ENCODE measurements at places on chromosomes 12 and 14.

DNA sequence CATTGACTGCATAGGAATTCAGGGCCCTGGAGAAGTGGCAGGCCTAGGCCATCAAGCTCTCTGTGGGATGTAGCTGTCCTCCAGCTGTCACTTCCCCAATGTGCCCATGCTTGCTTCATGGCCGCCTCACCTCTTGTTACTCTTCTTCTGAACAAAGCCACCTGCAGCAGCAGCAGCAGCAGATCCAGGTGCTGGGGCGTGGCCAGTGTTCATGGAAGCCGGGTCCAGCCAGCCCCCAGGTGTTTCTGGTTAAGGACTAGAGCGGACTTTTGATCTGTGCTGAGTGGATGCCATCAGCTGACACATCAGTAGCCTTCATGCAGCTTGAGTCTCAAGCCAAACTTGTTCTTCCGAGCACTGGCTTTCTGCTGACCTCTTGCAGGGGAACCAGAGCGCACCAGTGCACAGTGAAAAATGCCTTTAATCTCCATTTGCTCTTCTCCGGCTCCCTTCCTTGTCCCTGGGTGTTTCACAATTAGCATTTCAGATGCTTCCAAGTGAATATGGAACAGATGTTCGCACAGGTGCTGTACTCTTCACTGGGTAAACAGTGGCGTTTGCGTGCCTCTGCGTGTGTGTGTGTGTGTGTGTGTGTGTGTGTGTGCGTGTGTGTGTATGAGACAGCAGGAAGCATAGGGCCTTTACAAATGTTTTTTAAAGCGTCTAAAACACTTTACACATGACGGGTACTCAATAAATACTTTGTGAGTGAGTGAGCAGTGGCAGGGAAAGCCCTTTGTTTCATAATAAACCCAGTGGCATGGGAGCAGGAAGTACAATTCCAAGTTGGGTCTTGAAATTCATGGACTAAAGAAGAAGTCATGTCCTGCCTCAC, 20.1 kb downstream of the TPCN1 start:
- no peak for DNase-seq

DNA sequence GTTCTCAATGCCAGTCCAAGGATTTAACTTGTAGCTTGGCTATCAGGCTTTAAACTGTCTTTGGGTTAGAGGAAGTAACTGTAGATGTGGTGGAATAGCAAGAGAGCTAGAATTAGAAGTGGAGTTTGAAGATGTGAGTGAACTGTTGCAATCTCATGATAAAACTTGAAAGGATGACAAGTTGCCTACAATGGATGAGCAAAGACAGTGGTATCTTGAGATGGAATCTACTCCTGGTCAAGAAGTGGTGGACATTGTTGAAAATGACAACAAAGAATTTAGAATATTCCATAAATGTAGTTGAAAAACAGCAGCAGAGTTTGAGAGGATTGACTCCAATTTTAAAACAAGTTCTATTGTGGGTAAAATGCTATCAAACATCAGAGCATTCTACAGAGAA, 199.0 kb downstream of the DUSP6 start:
- no peak for DNase-seq

DNA sequence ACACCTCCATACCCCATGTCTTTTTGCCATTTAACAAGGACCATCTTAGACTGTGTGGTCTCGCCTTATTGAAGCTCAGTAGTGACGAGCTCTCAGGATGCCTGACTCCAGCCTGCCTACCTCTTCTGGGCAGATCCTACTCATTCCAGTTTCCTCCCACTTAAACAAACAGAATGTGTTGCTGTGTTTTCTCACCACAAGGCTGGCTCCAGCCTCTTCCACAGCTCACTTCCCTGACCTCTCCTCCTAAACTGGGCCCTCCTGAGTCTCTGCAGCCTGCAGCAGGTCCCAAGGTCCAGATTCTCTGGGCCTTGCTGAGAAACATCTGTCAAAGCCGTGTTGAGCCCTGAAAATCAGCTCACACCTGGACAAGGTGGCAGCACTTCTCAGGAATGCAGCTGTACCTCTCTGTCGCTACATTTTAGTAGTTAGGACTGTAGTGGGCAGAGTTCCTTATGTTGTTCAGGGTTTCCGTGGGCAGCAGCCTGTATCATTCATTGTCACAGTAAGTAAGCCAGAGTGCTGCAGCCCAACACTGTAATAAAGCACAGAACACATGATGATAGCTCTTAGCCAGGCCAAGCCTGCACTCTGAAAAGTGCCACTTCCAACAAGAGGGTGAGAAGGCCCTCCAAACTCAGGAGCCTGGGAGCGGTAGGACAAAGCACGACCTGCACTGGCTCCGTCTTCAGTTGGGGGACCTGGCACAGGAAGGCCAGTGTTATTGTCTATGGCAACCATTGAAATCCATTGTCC, 68.5 kb downstream of the NKX2-1 start:
- DNase-seq = no peak

GRCh38 chr14:78184157-78184556, 14.0 kb downstream of the NRXN3 start:
- no peak for DNase-seq

DNA sequence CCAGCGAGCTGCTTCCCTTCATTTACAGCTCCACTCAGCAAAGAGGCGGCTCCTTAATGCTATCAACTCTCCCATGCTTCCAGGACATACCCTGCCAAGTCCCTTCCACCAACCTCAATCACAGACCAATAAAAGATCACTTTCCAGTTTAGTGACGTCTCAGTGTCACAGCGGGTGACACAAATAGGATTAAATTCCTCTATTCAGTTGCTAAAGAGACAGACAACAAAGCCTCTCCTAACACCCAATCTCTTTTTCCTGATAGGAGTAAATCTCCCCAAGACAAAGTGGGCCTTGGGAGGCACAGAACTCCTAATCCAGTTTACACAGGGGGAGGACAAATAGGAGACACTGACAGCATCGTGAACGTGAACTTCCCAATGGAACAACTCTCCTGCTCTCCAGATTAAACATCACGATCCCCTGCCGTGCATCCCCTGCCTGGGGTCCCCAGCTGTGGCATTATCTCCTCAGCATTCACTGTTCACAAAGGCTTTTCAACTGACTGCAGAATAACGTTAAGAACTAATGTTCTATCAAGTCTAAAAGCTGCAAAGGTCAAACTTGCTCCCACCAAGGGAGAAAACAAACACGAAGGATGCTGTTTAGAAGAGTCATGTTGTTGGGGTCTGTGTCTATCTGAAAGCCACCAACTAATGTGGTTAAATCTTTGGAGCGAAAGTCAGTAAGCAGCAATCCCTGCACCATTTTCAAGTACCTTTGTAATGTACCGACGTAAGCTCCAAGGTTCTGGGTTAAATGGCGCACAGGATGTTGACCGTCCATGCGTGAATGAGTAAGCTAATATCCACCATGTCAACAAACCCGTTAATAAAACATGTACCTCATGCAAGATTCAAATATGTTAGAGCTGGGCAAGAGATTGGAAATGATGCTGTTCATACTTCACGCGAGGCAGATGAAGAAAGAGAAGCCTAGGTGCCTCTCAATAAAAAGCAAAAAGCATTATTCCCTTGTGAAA, 31.5 kb downstream of the TMEM132D start:
- DNase-seq = no peak

- peak; percentile 32 for DNase-seq
Observed at GRCh38 chr14:100526632-100527031, 60.6 kb downstream of the BEGAIN start.

- no peak for DNase-seq
Observed at GRCh38 chr14:64937171-64937820, 5.2 kb downstream of the GPX2 start.

GRCh38 chr14:23650506-23650905, 14.3 kb downstream of the DHRS2 start:
- no peak for DNase-seq

DNA sequence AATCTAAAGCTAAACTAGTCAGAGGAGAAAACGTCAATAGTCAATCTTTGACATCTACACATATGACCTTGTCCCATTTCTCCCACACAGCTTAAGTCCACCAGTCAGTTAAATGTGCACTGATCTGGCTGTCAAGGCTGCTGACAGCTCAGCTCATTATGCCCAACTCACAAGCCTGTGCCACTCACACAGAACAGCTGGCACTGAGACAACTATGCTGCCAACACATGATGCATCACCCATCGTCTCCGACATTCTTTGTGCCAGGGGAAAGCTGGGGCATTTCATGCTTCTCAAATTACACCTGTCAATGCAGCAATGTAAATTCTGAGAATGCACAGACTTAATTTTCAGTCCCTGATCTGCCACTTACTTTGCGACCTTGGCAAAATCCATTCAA, 25.3 kb downstream of the GNS start:
- no peak for DNase-seq

GRCh38 chr12:124545508-124546418, 21.6 kb downstream of the NCOR2 start:
- DNase-seq = no peak

DNA sequence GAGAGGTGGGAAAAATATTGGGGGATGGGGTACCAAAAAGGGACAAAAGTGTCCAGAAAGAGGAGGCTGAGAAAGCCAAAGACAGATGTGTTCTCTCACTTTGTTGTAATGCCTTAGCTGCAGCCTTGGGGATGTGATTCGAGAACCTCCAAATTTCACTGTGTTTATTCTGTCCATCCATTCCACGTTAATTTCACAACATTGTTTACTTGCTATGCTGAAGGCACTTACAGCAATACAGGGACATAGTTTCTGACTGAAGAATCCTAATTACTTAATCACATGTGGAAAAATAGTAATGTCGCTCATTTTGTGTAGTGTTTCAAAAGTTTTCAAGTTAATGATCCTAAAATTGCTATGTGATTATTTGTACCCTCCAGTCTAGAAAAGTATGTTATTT, 146.2 kb upstream of the SLC38A2 start:
- DNase-seq = no peak

DNA sequence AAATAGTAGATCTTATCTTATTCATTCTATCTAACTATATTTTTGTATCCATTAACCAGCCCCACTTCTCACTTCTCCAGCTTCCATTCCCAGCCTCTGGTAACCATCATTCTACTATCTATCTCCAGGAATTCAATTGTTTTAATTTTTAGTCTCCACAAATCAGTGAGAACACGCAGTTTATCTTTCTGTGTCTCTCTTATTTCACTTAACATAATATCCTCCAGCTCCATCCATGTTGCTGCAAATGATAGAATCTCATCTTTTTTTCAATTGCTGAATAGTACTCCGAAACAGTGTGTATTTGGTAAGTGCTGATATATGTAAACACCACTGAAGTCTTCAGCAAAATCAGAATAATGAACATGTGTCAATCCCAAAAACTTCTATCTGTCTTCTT, 587.2 kb upstream of the ATP2B1 start:
- no peak for DNase-seq

DNA sequence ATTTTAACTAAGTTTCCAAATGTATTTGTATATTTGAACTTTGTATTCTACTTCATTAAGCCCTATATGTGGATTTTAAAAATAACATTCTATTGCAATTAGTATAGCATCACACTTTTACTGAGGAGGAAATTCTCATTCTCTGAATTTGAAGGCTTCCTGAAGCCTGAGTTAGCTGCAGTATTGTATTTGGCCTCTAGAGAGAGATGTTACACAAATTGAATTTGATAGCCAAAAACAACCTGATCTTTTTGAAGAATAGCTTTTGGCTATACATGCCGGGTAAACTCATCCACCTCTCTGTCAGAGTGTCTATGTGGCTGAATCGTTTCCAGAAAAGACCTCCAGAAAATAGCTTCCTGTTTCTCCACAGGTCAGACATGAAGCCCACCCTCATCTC, 316.5 kb upstream of the OR4E1 start:
- no peak for DNase-seq

DNA sequence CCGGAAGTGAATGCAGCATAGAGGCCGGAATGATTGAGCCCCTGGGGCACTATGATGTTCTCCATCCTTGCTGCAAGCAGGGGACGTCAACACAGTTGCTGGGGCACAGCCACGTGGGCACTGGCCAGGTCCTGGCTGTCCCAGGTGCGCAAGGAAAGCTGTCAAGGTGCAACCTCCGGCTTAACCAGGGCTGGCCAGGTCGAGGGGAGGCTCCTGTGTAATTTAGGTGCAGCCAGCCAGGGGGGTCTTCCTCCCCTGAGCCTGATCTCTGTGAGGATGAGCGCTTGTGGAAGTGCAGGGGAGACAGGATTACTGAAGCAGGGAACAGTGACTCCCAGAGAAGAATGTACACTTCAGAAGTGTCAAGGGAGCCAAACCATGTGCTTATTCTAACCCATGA, 852.8 kb upstream of the TMEM132C start:
- DNase-seq = no peak

- DNase-seq = no peak
Observed at GRCh38 chr12:7934091-7934888, 1.7 kb downstream of the SLC2A3 start.

- no peak for DNase-seq
Observed at GRCh38 chr14:79986251-79986650, 225.1 kb downstream of the DIO2 start.

GRCh38 chr12:26188127-26188526, 7.2 kb upstream of the SSPN start:
- no peak for DNase-seq

DNA sequence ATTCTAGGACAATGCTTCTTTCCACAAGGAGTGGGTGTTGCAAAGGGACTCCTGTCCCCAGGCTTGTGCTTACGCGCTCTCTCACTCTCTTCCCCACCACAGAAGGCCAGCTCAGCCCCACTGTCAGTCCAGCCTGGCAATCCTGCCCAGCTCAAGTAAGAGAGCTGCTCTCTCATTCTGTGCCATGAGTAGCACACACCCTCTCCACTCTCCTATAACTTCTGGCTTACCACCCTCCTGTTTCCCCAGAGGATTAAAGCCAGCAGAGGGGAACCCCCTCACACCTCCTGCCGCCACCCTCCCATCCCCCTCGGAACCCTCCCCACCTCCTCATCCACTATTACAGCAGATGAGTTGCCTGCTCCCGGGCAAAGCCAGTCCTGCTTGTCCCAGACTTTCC, 17.1 kb downstream of the NCKAP5L start:
- no peak for DNase-seq

DNA sequence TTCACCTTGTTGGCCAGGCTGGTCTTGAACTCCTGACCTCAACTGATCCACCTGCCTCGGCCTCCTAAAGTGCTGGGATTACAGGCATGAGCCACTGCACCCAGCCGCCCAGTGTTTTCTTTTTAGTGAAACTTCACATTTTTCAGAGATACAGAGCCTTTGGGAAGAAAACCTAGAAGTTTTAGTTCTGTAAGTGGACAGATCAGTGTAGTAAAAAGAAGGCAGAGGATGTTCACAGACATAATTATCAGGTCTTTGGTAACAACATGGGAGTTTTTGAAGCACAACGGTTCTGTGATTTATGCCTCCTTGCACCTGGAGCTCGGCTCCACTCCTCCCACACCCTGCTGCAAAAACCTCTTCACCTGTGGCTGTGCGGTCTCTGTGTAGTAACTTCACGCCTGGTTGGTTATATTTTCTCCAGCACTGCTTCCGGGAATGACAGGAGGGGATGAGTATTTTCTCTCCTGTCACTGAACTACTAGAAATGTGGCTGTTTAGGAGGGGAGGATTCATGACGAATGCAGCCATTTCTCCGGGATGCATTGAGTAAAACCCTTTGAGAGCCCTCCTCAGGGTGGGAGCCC, 67.0 kb downstream of the ARF6 start:
- DNase-seq = no peak

- DNase-seq = no peak
Observed at GRCh38 chr14:64993266-64993930, 6.7 kb downstream of the FNTB start.

Data from liver (tissue), 10 donors.